Muscle of arm (tissue), 14 donors: ENCODE measurements at places on chromosomes 11 and 22. TPM values are rescaled to one million over a fixed set of nuclear protein-coding genes. Genes with fewer than 3 reads are reported as not detected.

DNA sequence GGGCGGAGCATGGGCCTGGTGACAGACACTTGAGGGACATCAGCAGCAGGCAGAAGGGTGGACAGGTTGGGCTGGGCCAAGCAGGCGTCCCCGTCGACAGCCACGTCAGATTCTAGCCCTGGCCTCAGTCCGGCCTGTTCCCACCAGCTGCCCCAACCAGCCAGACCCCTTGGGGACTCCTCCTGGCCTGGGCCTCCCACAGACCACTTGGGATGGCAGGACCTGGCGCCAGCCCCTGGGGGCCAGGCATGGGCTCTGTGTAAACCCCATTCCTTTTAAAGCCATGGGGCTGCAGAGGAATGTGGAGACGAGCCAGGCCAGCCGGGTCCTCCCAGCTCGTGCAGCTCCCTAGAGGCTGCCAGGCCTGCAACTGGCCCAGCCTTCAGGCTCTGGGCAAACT lies 4.7 kb upstream of the SUSD2 start:
- DNase-seq, result no peak

The FREY1 gene
- not detected for polyA plus RNA-seq

The SYT7 gene
- 3.5 TPM for polyA plus RNA-seq

The C11orf52 gene
- polyA plus RNA-seq, result not detected

DNA sequence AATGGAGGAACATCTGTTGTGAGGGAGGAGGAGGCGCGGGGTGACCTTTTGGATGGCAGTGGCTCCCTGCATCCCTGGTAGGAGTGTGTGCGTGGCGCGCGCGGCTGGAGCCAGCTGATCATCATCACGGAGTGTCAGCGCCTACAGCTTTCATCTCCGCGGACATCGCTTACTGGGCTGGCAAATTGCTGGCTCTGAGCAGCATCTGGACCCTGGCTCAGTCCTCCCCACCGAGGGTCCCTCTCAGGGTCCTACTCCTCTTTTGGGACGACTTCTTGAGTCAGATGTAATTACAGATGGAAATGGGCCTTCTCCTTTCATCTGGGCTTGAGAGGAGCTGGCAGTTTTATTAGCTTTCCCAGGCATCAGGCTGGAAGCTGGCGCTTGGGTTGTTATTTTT lies 85.3 kb downstream of the CACNA1I start:
- no peak for DNase-seq

DNA sequence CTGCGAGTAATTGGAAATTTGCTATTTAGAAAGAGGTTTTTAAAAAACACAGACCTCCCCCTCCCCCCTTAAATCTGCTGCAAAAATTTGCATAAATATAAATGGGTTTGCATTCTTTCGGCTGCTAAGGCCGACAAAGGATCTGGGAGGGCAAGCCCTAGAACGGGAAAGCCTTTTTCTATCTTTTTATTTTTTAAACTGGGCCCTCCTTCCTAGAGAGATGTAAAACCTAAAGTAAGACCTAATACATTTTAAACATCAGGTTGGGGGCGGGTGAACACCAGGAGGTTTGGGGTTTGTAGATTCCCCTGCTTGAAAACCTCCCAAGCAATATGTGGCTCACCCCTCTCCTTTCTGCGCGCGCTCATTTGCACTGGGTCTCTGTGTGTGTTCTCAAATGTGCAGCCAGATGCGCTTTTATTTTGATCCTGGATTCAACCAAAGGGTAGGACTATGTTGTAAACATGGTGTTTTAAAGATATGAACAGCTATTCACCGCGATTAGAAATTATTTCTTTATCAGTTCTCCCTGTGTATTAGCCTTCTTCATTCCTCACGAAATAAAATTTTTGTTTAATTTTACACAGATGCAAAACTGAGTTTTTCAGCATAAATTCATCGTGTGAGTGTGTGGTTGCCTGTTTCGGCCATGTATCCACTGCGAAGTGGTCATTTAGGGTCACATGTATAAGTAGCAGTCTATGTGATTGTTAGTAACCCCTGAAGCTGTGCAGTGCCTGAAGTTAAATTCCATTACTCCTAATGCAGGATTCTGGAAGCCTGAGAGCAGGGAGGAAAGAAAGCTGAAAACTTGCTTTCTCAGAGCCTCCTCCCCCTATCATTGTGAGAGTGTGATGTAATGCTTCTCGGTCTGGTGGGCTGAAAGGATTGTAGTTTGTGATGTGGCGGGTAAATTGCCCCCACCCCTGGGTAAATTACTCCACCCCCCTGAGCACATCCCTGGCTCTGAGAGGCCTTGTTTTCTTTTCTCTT lies 988 bp downstream of the TNRC6B start:
- DNase-seq, result peak; percentile 79

GRCh38 chr22:41983513-41984405 lies 14.5 kb downstream of the SEPTIN3 start:
- no peak for DNase-seq

GRCh38 chr22:24207264-24208011 lies 26.2 kb downstream of the SUSD2 start:
- DNase-seq, result no peak

The TYR gene
- polyA plus RNA-seq, result not detected

GRCh38 chr11:2263724-2264360 lies 6.5 kb downstream of the ASCL2 start:
- DNase-seq, result no peak
